SIG-M5 (cell line): ENCODE measurements at places on chromosomes 7 and 10.

DNA sequence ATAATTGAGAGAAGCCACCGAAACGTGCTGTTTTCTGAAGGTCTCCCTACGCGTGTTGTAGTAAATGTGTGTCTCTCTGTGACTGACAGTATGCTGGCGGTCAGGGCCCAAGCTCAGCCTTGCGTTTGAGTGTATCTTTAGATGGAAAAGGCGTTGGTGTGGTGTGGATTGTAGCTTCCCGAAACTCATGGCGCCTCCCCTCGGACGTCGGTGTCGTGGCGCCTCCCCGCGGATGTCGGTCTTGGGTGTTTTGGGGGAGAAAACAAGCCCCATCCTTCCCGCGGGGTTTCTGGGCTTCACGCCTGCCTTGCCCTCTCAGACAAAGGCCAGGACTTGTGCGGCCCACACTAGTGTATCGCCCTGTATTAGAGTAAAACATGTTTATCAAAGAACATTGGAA, 12.8 kb downstream of the SUN1 start:
- no peak for DNase-seq

- no peak for DNase-seq
Measured at GRCh38 chr10:70992436-70992835, 104.1 kb upstream of the PCBD1 start.

DNA sequence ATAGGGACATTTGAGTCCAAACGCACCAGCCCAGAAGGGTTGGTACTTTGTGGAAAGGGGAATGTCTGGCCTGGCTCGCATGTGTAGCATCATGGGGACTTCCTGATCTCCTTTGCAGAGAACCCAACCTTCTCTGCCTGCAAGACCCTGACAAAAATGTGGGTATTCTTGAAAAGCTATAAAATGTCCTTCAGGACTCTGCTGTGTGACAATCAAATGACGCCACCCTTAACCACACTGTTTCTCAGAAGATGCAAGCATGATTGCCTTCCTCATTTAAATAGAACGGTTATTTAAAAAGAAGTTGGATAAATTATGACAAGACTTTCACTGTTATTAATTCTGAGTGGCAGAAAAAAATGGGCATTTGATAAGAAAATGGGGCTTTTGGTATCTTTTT, 15.1 kb upstream of the GPR15LG start:
- DNase-seq = no peak

- DNase-seq = no peak
Measured at GRCh38 chr10:119217991-119218490, 10.7 kb downstream of the GRK5 start.

GRCh38 chr10:5760515-5760914, 52.7 kb downstream of the GDI2 start:
- no peak for DNase-seq

GRCh38 chr7:15674586-15674985, 11.9 kb downstream of the MEOX2 start:
- no peak for DNase-seq

DNA sequence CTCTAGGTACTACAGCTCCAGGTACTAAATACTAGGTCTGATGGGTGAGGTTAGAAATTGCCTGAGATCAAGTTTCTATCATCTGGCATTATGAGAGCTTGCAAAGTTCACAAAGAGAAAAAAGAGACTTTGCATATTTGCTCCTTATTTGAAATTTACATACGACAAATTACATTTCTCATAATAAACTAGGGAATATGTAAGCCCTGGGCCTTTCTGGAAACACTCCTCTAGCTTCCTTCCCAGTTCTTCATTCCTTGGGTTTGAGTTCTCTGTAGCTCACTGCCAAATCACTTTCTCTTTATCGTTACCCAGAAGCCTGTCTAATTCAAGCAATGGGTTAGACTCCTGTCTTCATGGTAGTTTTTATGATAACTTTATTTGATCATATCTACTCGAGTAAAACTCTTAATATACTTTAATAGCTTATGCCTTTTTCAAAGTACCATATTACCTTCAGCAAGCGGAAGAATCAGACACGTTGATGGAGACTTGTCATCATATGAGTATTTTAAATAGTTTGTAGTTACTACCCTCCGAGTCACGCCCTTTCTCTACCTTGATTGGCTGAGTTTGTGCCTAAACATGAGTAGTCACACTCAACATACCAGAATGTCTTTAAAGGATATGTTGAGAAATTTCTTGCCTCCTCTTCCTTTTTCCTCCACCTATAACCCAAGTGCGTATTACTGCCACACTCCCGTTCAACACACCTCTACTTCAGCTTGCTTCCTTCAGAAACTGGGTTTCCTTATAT, 150.5 kb downstream of the DKK1 start:
- DNase-seq = no peak

- DNase-seq = no peak
Measured at GRCh38 chr7:134870781-134871180, 91.3 kb downstream of the CALD1 start.

GRCh38 chr7:132564090-132564489, 12.2 kb downstream of the PLXNA4 start:
- no peak for DNase-seq

DNA sequence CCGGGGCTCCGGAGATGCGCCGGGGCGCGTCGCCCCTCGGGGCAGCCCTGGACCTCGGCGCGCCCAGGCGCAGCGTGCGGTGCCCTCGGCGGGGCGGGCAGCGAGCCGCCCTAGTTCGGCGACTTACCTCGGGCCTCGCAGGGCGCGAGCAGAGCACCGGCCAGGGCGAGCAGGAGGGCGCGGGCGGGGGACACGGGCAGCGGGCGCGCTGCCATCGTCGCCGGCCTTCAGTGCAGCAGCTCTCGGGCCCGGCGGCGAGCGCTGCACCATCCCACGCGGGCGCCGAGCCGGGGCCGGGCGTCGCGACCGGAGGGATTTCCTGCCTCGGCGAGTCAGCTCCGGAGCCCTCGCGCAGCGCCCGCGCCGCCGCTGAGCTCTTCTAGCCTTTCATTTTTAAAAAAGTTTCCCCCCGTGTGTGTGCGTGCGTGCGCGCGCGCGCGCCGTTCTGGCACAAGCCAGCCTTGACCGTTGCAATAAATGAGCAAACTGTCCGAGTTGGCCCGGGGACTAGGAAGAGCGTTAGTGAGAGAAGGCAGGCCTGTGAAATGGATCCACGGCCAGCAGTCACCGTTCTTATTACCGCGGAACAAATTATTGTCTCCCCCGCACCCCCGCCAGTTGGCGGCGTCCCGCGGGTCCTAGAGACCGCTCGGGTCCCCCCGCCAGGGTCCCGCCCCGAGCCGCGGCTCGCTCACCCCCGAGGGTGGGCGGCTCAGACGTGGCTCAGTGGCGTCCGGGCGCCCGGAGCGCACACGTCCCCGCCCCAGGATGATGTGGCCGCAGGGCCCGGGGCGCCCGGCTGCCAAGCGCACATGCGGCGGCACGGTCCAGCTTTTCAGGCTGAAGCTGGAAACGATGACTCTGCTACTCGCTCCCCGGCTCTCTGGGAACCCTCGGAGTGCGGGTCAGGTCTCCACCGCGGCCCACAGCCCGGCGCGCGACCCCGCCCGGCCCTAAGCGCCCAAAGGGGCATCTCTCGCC, at the start of gene ADAM12:
Gene ADAM12 (minus strand): TSS at position 547 of the 981 bp plus-strand sequence. CDS start 332 bp downstream, at position 215.
- DNase-seq = no peak

- DNase-seq = no peak
Measured at GRCh38 chr10:60490013-60490412, 100.3 kb upstream of the ANK3 start.

DNA sequence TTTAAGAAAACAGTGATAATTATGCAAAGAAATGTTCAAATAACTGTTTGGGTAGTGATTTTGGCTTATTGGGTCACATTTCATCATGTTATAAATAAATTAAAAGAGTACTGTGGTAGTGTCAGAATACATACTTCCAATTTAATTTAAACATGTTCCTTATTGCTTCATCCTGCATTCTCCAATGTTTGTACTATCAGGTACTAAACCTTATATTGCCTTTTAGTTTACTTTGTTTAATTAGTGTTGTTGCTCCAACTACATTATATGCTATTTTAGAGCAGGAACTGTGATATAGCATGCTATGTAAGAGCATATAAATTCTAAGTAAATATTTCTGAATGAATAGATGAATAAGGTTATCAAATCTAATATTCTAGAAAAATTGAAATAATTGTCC, 40.9 kb downstream of the VTI1A start:
- DNase-seq = no peak

- DNase-seq = no peak
Measured at GRCh38 chr10:2410049-2410448, 657.3 kb upstream of the PFKP start.

DNA sequence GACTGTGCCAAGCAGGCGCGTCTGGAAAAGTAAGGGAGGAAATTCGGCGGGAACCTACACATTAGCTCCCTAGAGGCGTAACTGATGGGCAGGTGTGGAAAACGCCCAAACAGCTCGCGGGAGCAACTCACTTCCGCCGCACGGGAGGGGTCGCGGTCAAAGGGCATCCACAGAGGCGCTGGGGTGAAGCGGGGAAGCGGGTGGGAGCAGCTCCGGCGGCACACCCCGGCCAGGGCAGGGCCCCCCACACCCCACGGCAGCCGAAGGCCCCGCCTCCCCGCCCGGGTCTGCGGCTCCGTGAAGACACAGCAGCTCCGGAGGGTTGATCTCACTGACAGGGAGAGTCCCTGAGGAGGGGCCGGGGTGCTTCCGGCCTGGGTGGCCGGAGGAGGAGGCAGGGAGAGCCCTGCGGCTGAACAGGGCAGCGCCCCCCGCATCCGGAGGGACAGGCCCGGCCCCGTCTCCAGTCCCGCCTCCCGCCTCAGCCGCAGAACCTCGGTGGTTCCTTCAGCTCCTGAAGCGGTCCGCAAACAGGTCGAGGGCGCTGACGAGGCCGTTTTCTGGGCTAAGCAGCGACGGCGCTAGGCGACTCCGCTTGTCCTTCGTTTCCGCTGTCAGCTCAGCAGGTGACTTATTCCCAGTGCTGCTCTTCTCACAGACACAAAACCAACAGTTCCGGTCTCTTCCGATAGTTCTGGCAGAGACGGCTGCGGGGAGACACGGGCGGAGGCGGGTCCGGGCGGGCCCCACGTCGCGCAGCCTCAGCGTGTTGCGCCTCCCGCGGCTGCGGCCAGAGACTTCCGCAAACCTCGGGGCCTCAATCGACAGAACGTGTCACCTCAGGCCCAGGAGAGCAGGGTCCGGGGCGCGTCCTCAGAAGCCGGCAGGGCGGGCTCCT, 276.1 kb downstream of the DNAJB6 start:
- no peak for DNase-seq

- DNase-seq = no peak
Measured at GRCh38 chr7:837001-837400, 4.7 kb downstream of the SUN1 start.

GRCh38 chr7:108613147-108613948, 43.7 kb downstream of the DNAJB9 start:
- no peak for DNase-seq

DNA sequence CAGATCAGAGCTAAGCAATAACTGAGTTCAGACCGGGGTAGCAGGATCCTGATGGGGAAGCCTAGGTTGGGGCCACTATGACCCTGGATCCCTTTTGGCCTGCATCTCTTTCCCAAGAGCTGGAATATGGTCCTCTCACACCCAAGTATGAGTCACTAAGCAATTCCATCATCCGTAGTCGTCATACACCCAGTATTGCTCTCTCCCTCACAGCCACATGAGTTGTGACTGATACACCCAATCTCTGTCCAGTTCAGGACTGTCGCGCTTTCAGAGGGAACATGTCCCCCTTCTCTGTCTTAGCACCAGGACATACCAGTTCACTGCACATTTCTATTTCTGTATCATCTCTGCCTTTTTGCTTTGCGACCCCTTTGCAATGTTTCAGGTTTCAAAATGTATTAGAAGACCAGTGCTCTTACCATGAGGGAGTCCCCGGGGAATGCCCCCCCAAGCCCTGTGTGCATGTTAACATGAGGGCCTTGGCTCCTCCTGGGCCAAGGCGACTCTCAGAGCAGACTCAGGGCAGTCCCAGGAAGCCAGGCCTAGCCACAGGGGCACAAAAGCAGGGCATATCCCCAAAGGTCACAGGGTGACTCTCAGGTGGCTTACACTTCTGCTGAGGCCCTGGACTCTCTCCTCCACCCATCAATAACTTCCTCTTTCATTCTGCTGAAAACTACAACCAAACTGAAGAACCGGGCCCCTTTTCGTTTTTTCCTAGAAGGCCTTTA, 75.3 kb upstream of the SAMD8 start:
- DNase-seq = no peak

- DNase-seq = no peak
Measured at GRCh38 chr7:134879815-134880475, 100.5 kb downstream of the CALD1 start.

GRCh38 chr7:77313085-77313484, 103.1 kb downstream of the GSAP start:
- no peak for DNase-seq

- no peak for DNase-seq
Measured at GRCh38 chr7:25953859-25954258, 198.1 kb upstream of the NFE2L3 start.

DNA sequence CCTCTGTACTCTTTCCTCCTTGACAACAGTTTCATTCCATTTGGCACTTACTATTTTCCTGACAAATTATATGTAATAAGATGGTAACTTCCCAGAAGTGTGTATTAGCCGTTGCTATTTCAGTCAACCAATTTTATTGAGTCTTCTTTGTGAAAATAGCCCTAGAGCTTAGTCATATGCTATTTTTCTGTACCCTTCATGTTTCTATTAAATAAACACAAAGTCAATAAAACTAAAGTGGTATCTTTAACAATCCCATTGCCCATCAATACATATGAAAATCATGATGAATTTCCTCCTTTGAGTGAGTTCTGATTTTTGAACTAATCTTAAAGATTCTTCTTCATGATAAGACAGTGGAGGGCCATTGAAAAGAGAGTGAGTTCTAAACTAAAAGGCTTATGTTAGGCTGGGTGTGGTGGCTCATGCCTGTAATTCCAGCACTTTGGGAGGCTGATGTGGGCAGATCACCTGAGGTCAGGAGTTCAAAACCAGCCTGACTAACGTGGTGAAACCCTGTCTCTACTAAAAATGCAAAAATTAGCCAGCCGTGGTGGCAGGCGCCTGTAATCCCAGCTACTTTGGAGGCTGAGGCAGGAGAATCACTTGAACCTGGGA, 5.9 kb upstream of the MYPN start:
- no peak for DNase-seq

DNA sequence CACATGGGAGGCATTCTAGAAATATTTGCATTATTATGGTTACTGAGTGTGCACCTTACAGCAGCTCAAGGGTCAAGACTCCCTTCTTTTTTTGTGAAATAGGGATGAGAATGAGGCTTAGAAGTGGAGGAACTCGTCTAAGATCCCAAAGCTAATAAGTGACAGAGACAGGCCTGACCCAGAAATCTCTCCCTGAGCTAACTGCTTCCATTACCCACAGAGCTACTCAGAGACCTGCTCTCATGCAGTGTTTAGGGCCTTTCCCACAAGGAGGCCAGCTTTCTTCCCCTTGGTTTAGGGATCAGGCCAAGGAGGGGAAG, 301.7 kb downstream of the RPS24 start:
- no peak for DNase-seq

GRCh38 chr7:21908746-21909145, 37.0 kb downstream of the CDCA7L start:
- DNase-seq = no peak

- DNase-seq = no peak
Measured at GRCh38 chr7:1926908-1927306, 256.8 kb downstream of the ELFN1 start.
